Suppressor macrophage treated with lipopolysaccharide for 1 hour (primary cell): ENCODE measurements at places on chromosomes 4 and X.

DNA sequence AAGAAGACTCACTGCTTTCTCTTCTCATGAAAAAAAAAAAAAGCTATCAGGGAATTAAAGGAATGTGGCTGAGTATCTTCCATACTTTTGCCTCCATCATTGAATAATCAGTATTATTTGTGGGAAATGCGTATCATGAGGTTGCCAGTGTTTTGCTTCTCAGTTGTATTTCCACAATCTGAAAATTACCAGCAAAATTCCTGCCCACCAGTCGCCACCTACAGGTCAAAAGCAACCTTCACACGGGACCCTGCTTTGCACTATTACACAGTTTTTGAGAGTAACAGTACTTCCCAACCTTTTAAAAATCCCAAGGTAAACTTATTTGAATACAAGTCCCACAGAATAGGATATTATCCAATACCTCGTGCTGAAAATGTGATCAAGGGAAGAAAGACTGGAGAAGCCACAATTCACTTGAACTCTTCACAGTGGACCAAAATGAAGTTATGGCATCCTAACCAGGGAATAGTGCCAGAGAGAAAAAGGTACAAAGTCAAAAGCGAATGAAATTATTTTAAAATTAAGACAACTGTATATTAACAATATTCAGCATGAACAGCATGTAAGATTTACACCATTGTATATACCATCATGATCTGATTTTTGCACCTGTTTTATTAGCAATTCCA lies 30.4 kb downstream of the PGRMC1 start:
- DNase-seq, result peak; percentile 49

DNA sequence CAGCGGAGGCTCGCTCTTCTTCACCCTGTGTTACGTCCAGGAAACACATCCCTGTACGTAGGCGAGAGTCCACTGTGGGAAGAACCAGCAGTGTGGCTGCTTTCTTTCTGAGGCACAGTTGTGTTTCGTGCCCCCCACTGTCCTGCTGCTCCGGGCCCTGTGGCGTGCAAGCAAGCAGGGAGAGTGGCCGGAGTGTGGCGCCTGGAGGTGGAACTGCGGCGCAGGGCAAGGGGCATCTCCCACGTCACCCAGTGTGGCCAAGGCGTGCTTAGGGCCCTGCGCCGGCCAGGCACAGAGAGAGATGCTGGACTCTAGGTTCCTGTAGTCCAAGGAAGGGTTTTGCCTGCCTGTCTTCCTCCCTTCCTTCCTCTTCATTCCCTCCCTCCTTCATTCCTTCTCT lies 13.3 kb upstream of the PSAPL1 start:
- DNase-seq, result no peak

DNA sequence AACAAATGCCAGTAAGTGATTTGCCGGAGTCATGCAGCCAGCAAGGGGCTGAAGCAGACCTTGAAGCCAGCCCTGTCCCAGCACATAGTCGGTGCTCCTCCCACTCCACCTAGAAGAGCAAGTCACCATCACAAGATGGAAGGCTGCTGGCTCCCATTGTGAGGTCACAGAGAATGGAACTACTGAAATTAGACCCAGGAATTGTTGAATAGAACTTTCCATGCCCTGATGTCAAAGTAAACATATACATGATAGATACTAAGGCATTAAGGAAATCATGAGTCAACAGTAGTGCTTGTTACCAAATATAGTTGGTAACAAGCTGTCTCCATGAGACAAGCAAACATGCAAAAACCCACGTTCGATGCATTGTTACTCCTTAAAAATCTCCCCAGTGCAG lies 177.1 kb upstream of the MID1 start:
- DNase-seq, result no peak

DNA sequence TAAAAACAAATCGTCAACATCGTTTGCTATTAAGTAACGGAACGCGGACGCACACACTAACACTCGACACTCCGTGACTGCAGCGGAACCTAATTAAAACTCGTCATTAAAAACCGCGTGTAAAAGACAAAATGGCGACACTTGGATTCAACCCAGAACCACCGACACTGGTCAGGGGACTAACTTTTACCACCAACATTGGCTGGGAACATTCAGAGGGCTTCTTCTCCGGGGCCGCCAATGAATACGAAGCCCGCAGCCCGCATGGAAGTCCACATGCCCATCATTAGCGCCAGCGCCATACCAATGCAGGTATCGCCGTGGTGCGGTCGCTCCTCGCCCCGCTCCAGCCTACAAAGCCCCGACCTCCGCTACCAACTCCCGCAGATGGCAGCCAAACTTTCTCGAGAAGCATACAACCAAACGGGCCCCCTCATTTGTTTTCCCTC lies 498 bp downstream of the RBMX start:
- peak; percentile 44 for DNase-seq

- DNase-seq, result peak; percentile 32
These were observed 243.8 kb upstream of the LDB2 start for GRCh38 chr4:17142232-17142711.

- peak; percentile 91 for DNase-seq
These were observed at the start of gene RBM47 for GRCh38 chr4:40629401-40630334. RBM47 (minus strand) TSS chr4:40629864; CDS start chr4:40438893, 190,971 bp downstream.

- DNase-seq, result no peak
These were observed 48.7 kb downstream of the CLOCK start for GRCh38 chr4:55498051-55498450.

- peak; percentile 93 for DNase-seq
These were observed 25.4 kb upstream of the ACSL1 start for GRCh38 chr4:184851200-184851541.

- DNase-seq, result no peak
These were observed 21.3 kb upstream of the ADRA2C start for GRCh38 chr4:3744901-3745300.

GRCh38 chr4:12588582-12588981 lies 895.6 kb downstream of the RAB28 start:
- no peak for DNase-seq

DNA sequence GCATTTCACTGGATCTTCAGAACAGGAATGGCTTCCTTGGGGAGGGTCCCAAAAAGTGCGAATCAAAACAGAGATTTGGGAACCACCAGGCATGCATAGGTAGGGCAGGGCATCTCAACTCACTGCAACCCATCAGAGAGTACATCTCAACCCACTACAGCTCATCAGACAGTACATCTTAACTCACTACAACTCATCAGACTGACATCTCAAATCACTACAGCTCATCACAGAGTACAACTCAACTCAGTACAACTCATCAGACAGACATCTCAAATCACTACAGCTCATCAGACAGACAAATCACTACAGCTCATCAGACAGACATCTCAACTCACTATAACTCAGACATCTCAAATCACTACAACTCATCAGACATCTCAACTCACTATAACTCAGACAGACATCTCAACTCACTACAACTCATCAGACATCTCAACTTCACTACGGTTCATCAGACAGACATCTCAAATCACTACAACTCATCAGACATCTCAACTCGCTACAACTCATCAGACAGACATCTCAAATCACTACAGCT lies 47.5 kb upstream of the CLDN34 start:
- DNase-seq, result no peak

DNA sequence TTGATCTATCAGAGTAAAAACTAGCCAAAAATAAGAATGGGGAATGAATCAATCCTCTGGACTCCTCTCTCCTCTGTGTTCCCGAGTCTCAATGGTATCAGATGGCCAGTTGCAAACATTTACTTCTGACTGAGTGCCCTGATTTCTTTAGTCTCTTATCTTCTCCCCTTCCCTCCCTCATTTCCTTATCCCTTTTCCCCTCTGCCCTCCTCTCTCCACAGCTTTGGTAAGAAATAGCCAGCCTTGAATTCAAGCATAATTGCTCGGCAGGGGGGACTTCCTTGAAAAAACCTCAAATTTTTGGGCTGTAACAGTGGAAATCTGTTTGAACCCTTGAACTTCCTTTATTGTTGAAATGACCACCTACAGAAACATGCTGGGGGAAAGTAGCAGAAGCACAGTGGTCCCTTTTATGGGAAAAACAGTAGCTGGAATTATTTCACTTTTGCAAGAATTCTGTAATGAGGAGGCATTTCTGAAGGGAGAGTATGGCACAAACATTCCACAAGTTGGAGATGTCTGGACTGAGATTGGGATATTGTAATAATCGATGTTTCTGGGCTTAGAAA lies 40.3 kb downstream of the NHS start:
- peak; percentile 16 for DNase-seq

GRCh38 chr4:24912252-24913118 lies at the start of gene CCDC149:
CCDC149 (minus strand) TSS chr4:24913042; CDS start chr4:24912864, 178 bp downstream.
- peak; percentile 72 for DNase-seq

DNA sequence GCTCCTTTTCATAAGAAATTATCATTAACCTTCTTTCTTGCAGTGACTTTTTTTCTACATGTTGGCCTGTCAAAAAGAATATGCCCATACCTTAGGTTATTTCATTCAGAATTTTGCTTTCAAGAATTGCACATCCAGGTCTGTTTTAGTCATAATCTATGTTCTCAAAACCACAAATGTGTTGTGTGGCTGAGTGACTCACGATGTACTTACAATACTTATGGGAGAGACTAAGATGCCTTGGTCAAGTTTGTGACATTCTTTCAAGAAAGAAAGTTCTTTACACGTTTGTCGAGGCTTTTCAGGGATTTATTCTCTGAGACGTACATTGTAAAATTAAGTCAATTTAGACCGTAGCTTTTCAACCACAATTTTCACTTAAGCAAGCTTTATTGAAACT lies 396.7 kb downstream of the FSTL5 start:
- no peak for DNase-seq

GRCh38 chr4:91936311-91936710 lies 367.5 kb upstream of the GRID2 start:
- DNase-seq, result no peak

DNA sequence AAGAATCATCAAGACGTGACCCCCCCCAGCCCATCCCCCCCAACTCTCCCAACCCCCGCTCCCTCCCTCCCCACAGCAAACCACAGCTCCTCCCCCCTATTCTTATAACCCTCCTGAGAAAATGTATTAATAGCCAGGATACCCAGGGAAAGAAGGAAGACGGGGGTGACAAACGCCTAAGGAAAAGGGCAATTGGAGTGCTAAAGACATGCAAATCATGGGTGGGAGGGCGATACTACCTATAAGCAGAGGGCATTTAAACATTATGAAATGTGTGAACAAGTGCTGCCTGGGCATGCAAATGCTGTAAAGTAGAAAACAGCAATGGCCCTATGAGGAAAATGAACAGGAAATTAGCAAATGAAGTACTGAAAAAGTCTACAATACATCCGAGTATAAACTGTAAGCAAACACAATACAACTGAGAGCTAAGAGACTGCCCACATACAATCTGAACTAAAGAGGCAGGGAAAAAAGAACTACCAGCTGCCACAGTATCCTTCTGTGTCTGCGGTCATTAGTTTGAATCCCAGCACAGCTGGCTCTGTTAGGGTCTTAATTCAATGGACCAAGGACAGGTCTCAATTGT lies 2.4 kb downstream of the CXXC4 start:
- no peak for DNase-seq

DNA sequence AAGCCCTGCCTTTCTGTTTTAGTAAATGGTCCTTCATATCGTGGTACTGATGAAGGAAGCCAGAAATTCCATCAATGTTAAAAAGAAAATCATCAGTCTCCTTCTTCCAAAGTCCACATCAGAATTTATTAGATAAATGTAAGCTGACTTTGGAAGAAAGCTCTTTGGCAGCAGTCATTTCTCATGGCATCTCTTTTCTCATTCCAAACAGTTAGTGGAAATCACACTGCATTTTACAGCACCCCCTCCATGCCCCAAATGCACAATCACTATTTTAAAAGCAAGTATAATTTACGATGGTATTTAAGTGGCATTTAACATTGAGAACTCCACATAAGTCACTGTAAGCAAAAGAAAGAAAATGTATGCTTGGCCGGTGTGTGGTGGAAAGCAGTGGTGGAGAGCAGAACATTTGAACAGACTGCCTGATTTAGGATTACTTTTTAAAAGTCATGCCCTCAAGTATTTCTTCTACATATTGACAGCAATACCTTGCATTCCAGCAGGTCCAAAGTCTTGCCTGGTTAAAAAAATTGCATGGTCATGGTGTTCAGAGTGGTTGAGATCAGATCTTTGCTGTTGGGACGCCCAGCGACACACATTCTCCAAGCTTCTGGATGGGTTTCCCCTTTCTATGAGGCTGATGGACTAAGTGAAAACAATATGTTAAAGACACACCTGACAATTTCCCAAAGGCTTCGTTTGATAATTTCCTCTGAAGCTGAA lies 248.6 kb downstream of the ADAMTS3 start:
- DNase-seq, result no peak

DNA sequence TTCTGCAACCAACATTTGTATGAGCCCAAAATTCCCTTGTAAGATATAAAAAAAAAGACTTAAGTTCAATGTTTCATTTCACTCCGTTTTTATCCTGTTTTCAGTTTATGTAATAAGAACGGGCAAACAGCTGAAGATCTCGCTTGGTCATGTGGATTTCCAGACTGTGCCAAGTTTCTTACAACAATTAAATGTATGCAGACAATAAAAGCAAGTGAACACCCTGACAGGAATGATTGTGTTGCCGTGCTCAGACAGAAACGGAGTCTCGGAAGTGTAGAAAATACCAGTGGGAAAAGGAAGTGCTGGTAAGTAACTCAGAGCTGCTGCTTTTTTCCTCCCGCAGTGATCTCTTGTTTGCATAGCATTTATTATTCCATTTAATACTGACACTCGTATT lies 2.8 kb downstream of the ANKRD37 start:
- DNase-seq, result no peak

DNA sequence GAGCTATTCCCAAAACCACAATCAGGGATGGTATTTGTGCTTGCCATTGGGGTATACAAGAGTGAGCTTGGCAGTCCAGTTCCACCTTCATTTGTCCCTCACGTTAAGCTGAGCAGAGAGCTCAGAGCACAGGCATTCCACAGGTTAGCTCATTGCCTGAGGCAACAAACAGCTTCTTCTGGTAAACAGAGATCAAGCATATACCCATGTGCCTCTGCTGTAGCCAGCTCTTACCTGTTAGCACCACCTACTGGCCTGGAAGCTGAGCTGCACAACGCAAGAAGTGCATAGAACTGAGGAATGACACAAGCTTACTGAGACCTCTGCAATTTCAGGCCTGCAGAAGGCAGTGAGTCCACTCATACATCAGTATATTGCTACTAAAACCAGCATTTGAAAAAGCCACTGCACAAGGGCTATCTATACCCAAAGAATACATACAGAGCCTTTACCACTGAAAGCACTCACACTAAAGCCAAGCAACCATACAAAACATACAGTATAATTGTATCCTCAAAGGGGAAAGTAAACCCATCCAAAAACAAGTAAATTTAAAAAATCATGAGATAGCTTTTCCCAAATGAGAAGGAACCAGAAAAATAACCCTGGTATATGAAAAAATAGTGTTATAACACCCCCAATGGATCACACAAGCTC lies 258.3 kb upstream of the GABRA2 start:
- peak; percentile 8 for DNase-seq

- no peak for DNase-seq
These were observed 36.0 kb downstream of the AWAT2 start for GRCh38 chrX:70013466-70014381.

GRCh38 chr4:139773560-139774318 lies 108.1 kb downstream of the MGST2 start:
- DNase-seq, result no peak
